Right ventricle myocardium inferior (tissue), 1 donor: ENCODE measurements at places on chromosomes 6 and 20. TPM values are rescaled to one million over a fixed set of nuclear protein-coding genes. Genes with fewer than 3 reads are reported as not detected.

GRCh38 chr6:111585241-111585973 is 20.3 kb downstream of the TRAF3IP2 start:
- DNase-seq, result no peak

PPP2R5D gene
- total RNA-seq, result 34.2 TPM

PRICKLE4 gene
- total RNA-seq, result 3.3 TPM

DNA sequence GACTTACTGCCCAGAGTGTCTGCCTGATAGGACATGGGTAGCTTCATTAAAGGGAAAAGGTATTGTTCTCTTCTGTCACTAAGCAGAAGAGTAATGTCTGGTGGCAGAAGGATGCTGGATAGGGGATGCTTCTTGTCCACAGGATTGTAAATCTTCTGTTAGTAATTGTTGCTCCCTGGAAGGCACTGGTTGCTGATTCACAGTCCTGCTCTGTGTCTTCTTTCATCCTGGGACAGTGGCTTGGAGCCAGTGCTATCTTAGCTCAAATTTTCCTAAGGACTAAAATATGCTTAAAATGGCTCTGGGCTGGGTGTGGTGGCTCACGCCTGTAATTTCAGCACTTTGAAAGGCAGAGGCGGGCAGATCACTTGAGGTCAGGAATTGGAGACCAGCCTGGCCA is 48.0 kb downstream of the SYTL3 start:
- DNase-seq, result no peak

- DNase-seq, result no peak
Observed at GRCh38 chr6:56749632-56750151, 107.0 kb upstream of the DST start.

NKX2-4 gene
- total RNA-seq, result not detected

DNA sequence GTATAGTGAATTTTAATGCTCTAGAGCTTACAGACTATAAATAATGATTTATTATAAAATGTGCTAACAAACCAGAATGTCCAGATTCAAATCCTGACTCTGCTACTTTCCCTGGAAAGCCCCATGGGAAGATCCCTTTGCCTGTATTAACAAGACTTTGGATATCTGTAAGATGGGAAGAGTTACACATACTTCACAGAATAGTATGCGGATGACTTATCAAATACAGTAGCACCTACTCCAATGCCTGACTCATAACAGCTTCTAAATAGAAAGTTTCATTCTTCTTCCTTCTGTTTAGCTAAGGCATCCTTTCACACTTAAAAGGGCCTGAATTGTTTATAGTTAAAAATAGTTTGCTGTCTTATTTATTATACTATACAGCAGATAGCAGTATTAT is 166.3 kb downstream of the KCNQ5 start:
- DNase-seq, result no peak

ANKRD6 gene
- 17.0 TPM for total RNA-seq

GRCh38 chr6:147157930-147158329 is 46.3 kb upstream of the STXBP5 start:
- DNase-seq, result no peak

GRCh38 chr20:40986774-40987173 is 41.8 kb upstream of the TOP1 start:
- DNase-seq, result no peak
